Activated CD8-positive, alpha-beta memory T cell treated with anti-CD3 and anti-CD28 coated beads, Interleukin-2, amount 50 U/mL, for 4 hours (primary cell): ENCODE measurements at places on chromosomes 1 and 21.

GRCh38 chr1:209552406-209553264 is 30.9 kb upstream of the CAMK1G start:
- DNase-seq, result no peak

DNA sequence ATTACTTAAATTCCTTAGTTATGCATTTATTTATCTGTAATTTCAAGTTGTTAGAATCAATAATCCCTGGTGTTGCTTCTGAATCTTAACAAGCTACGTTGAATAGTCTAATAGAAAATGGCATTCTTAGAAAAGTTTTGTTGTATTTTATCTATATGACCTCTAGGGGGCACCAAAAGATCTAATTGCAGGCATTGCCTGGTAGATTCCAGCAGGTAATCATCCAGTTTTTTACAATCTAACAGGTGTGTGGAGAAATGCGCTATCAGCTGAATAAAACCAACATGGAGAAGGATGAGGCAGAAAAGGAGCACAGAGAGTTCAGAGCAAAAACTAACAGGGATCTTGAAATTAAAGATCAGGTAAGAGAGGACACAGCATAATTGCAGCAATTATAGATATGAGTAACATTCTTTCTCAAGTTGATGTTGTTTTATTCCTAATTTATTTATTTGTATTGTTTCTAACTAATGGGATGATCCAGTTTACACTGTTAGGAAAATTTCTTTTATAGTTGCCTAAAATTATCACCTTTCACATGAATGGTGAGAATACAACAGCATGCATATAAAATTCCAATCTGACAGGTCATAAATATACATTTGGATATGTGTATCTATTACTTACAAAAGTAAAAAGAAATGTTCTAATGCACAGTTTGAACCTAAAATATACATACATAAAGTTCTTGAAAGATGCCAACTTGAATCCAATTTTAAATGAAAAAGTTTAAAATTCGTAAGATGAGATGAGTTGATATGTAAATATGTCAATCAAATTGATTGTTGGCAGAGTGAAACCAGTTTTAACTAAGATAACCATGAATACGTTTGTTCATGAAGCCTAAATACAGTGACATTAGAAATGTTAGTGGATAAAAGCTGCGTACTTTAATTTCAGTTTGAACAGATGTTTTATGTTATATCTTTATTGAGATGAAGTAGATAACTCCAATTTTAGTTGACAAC is 88.4 kb downstream of the SDCCAG8 start:
- no peak for DNase-seq

- DNase-seq, result peak; percentile 34
Measured at GRCh38 chr1:26538480-26539412, 9.2 kb downstream of the RPS6KA1 start.

- DNase-seq, result no peak
Measured at GRCh38 chr1:7684861-7685635, 86.0 kb upstream of the VAMP3 start.

- no peak for DNase-seq
Measured at GRCh38 chr1:158007667-158008386, 14.4 kb downstream of the KIRREL1 start.

DNA sequence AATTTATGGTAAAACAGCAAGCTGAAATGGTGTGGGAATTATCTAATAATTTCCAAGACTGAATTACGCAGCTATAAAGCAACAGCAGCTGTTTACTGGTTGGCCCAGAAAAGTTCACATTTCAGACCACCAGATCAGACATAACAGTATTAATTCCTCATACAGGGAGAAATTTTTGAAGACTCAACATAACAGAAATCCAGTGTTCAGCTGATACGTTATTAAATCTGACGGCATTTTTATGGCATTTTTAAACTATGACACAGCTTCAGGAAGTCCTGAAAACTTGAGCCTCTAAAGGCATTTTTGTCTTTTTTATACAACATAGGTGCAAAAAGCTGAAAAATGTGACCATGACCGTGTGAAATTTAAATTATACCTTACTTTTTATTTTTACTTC is 91.2 kb downstream of the APP start:
- DNase-seq, result no peak

DNA sequence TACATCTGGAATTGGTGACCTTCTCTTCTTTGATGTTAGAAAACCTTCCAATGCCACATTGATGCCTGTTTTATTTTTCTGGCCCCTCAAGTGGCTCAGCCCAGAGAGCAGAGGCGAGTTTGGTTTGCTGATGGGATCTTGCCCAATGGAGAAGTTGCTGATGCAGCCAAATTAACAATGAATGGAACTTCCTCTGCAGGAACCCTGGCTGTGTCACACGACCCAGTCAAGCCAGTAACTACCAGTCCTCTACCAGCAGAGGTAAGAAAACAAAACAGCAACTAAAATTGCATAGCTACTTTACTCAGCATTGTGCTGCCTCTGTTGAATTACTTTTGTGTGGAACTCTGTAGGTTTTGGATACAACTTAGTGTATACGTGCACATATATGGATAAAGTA is 97.6 kb downstream of the CC2D1B start:
- no peak for DNase-seq

DNA sequence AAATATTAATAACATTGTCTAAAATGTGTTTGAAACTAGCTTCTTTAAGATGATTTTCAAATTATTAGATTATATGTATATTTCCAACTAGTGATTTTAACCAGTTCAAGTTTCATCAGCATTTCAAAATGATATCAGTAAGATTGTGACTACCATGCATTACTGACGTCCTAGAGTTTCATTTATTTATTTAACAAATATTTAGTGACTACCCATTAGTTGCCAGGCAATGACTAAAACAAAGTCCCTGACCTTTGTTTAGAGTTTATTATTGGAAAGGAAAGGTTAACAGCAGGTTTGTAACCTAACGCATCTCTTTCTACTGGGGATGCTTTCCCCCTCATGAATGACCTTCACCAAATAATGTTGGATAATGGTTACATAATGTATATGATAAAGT is 7.6 kb upstream of the C4BPB start:
- DNase-seq, result no peak

DNA sequence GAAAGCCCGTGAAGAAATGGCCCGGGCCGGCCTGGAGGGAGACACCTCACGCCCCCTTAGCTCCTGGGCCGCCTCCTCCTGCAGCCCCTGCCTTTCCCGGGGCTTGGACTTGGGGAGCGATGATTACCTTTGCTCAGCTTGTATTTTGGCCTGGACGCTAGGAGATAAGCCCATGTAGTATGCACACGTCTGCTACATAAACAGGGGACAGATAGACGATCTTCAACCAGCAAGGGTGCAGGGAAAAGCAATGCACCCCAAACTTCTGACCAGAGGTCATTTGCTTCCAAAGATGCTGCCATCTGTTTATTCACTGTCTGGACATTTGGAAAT is 936 bp downstream of the TP73 start:
- DNase-seq, result no peak

DNA sequence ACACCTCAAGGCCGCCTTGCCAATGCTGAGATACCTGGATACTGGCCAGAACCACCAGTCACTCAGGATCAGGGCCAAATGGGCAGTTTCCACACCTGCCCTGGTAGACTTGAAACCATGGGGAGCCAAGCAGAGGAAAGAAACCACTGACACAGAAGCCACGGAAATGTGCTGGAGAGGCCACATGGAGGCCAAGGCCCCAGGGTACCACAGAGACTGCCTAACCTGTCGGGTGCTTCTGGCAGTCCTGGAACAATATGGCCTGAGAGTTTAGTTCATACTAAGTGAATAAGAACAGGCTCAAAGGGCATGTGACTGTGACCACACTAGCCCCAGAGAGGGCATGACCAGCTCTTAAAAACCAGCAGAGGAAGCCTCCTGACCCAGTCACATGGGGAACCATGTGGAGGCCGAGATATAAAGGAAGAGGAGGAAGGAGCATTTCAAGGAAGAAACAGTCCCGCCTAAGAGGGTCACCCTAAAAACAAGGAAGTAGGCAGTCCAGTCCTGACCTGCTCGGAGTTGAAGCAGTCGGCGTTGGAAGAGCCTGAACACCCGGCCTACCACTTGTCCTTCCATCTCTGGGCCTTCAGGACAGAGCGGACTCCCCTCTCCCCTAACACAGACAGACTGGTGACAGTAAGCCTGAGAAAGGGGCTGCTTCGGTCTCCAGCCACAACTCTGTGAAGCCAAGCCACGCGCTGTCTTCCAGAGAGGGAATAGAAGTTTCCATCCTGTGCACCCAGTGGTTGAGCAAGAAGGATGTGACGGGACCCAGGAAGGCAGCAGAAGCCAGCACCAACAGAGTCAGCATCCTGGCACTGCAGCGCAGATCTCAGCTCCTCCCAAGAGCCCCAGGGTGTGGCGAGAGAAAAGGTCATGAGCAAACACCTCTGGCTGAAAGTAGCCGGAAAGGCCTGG is at the start of gene DENND2D:
Gene DENND2D (minus strand): TSS at position 766 of the 921 bp plus-strand sequence. CDS start 187 bp downstream, at position 579.
- DNase-seq, result peak; percentile 64

GRCh38 chr1:44926311-44926781 is 60.0 kb downstream of the EIF2B3 start:
- DNase-seq, result no peak

DNA sequence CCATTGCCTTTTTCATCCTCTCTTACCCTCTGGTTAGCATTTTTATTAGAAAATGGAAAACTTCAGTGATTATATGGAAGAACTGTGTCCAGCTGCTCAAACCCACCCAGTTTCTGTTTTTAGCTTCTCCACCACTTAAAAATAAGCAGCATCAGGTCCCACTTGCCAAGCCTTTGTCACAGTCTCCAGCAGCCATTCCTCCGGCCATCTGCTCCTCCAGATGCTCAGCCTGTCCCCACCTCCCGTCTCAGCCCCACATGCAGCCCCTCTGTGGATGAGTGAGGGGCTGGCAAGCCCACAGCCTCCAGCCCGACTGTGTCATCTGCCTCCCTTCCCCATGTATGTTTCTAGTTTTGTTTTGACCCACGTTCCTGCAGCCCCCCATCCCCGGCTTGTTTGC is 289.7 kb downstream of the HHAT start:
- no peak for DNase-seq

DNA sequence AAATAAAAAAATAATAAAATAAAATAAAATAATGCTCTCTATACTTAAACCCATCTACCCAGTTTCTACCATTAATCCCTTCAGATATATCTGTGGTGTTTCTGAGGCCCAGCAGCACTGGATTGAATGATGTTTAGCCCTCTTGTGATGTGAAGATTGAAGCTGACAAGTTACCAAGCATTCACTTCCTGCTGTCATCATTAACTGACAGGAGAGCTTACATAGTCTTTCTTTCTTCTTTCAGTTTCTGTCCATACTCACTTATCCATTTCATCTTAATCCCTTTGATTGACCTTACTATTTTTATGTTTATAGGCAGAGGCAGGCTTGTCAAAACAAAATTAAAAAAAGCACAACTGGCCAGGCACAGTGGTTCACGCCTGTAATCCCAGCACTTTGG is 38.8 kb upstream of the PGD start:
- DNase-seq, result no peak

- no peak for DNase-seq
Measured at GRCh38 chr1:1666526-1666925, 7.7 kb upstream of the CDK11B start.

DNA sequence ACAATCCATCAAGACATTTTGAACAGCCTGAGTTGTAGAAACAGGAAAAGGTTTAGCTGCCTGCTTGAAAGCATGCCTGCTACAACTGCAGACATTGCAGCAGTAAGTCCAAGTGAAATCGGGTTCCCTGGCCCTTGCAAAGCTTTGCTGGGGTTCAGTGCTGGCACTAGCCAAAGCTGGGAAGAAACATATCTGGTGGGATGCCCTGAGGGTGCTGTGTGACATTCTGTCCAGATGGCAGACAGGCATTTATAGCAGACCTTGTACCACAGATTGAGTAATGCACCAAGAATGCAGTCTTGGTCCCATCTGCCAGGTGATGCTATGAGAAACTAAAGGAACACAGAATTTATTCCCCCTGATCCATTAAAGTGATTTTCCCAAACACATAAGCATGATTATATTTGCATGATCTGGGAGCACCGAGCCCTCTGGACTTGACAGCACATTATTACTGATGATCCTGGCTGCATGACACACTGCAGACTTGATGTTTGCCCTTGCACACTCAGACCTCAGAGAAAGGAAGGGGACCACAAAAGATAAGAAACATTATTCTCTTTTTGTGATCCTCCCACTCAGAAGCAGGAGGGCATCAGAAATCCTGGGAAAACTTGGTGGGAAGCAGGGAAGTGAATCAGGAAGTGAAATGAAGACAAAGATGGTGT is 223.7 kb upstream of the FAM78B start:
- DNase-seq, result no peak

DNA sequence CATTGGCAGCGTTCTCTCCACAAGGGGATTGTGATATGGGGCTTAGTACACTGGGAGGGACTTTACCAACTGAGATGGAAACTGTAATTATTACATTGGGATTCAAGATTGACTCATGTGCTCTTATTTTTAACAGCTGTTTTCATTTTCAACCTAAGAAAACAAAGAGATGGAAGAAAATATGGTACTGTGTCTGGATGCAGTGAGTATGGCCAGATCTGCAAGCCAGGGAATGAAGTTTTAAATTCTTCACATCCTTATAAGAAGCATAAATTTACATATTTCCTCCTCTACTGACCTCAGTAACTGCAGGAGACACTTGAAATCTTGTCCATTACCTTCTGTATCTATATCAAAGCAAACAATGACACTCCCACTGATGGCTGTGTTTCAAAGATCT is 81.5 kb upstream of the EDEM3 start:
- DNase-seq, result no peak

GRCh38 chr1:160952129-160952510 is 2.5 kb downstream of the ITLN2 start:
- no peak for DNase-seq

DNA sequence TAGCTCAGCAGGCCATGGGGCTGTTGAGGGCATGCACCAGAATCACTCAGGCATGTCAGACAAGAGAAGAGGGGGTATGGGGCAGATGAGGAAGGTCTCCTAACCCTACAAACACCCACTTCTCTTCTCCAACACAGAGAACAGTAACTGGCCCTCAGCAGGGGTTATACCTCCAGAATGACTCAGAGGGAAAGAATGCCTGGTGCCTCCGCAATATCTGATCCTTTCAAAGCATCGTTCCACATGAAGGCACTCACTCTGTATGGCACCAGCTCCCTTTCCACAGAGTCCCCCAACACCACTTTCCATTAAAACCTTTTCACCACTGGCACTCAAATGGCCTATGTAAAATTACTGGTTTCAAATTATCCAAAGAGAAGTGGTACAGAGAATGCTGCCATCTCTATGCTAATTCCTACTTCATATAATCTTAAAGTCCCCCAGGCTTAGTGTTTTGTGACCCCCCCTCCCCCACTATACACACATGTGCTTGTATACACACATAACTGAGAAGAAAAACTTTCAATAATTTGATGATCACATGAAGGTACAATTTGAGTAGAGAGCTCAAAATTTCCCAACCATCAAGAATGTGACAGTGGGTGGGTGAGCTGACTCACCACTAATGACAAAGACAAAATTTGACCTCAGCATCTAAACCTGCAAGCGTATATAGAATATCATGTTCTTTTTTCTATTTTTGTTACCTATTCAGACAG is 91.5 kb downstream of the SIPA1L2 start:
- DNase-seq, result no peak

GRCh38 chr1:208127792-208128529 is 116.2 kb downstream of the PLXNA2 start:
- no peak for DNase-seq
